ENCODE measurements at places on chromosomes 2 and 18. TPM values are rescaled to one million over a fixed set of nuclear protein-coding genes. Genes with fewer than 3 reads are reported as not detected.
A peak's percentile ranks its signal among the peaks of the same experiment; 100 is the strongest.

GRCh38 chr18:55286257-55286825, 301.7 kb downstream of the TCF4 start:
- H3K27ac ChIP-seq, result peak overlapping the region; percentile 69
- H3K4me3 ChIP-seq, result peak overlapping the region; percentile 9
- no peak for DNase-seq

GRCh38 chr2:208929139-208929864, 494.5 kb upstream of the MAP2 start:
- H3K4me1 ChIP-seq, result no peaks in the 10 kb centered on the region
- H3K27me3 ChIP-seq, result no peaks in the 10 kb centered on the region
- no peaks in the 10 kb centered on the region for H3K36me3 ChIP-seq
- H3K4me3 ChIP-seq, result no peak overlapping the region
- no peak overlapping the region for H3K27ac ChIP-seq

DNA sequence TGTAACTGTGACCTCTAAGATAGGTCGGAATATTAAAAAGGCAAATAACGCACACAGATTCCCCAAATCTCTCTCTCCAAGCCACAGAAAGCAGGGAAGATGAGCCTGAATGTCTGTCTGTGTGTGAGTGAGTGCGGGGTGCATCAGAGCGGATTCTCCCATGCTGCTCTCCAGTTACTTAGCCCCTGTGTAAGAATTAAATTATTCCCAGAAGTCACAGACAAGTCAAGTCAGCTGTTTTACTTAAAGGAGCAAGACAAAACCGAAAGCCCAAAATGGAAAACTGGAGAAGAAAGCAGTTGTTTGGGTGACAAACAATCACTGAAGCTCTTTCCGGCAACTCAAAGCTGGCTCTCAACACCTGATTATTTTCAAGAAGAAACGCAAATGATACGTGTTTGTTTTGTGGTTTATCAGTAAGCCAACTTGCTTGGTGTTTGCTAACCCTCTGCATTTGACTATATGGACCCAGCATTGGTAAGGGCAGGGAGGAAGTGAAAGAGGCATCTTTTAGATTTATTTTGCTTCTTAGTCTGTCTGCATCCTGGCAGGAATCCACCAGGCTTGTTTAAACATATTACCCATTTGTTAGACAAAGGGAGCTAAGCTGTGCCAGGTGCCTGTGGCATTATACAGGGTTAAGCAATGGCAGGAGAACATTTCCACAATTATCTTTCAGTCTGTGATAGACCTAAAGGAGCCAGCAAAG, 121.5 kb upstream of the CREB1 start:
- H3K4me1 ChIP-seq, result no peaks in the 10 kb centered on the region
- H3K27me3 ChIP-seq, result no peaks in the 10 kb centered on the region
- no peaks in the 10 kb centered on the region for H3K36me3 ChIP-seq
- DNase-seq, result no peak

SEPTIN10 gene
- 20.6 TPM for polyA plus RNA-seq

NTSR2 gene
- 0.35 TPM for polyA plus RNA-seq
